ENCODE measurements at places on chromosomes 11 and 22. TPM values are rescaled to one million over a fixed set of nuclear protein-coding genes. Genes with fewer than 3 reads are reported as not detected.

- H3K4me1 ChIP-seq: no peaks in the 10 kb centered on the region
- H3K36me3 ChIP-seq: no peaks in the 10 kb centered on the region
- no peak overlapping the region for H3K4me3 ChIP-seq
- DNase-seq: no peak
- H3K27ac ChIP-seq: no peak overlapping the region
- H3K27me3 ChIP-seq: no peaks in the 10 kb centered on the region
Observed at GRCh38 chr22:23501708-23502107, 78.4 kb downstream of the IGLL1 start.

Gene SYCE3
- total RNA-seq: not detected

DNA sequence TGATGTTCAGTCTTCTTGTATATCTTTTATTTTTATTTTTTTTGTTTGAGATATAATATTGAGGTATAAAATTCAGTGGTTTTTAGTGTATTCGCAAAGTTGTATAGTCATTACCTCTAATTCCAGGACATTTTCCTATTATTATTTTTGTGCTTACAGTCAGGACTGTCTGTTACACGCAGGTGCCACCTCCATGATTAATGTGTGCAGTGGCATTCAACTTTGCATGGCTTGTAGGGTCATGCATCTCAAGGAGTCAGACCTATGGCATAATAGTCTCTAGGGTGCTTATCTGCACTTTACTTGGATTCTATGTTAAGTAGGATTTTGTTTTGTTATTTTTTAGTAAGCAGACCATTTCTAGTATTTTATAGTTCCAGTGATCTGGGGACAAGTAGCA, 1.0 kb downstream of the CTR9 start:
- H3K36me3 ChIP-seq: no peaks in the 10 kb centered on the region
- no peak overlapping the region for H3K27ac ChIP-seq
- H3K4me1 ChIP-seq: no peaks in the 10 kb centered on the region
- peak overlapping the region; percentile 85 for H3K4me3 ChIP-seq
- DNase-seq: no peak

GRCh38 chr11:119323532-119324033, 6.7 kb upstream of the MCAM start:
- no peak overlapping the region for H3K4me3 ChIP-seq
- no peaks in the 10 kb centered on the region for H3K4me1 ChIP-seq
- H3K36me3 ChIP-seq: no peaks in the 10 kb centered on the region
- H3K27ac ChIP-seq: no peak overlapping the region
- no peaks in the 10 kb centered on the region for H3K27me3 ChIP-seq

DNA sequence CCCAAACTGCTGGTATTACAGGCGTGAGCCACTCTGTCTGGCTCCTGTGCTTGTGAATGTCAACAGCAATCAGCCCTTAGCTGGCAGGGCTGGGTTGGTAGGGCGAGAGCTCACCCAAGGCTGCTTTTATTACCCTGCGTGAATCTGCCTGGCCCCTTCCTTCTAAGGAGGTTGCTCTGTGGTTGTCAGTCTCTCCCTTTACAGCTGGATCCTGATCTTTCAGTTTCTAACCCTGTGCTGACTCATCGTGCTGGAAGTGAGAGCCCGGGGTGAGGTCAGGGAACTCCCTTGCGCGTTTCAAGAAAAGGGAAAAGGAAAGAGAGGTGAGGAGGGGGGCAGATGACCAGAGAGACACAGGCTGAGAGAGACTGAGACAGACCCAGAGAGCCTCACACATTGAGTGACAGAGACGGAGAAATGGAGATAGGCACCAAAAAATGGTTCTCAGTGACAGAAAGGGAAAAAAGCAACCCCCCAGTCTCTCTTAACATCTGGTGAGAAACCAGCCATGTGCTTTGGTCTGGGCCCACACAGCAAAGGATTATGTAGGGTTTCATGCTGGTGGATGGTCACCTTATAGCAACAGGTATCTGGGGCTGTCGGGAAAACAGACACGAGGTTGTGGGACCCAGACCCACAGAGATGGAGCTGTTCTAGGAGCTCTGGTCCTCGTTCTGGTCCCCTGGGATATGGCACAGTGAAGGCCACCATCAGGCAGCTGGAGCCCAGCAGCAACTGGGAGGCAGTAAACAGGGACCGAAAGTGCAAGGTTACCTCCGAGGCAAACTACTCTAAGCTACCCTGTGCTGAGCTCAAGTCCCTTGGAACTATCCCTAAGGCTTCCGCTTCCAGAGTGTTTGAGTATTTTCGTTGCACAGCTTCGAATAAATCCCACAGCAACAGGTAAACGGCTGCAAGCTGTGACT, 2.5 kb downstream of the TCN2 start:
- peak; percentile 86 for DNase-seq
- peak overlapping the region; percentile 77 for H3K27ac ChIP-seq
- peaks cover 32% of the 10 kb centered on the region for H3K36me3 ChIP-seq
- H3K4me1 ChIP-seq: no peaks in the 10 kb centered on the region

Gene VWCE
- total RNA-seq: 1.2 TPM

GRCh38 chr11:107293677-107294344, 163.8 kb downstream of the CWF19L2 start:
- H3K4me1 ChIP-seq: no peaks in the 10 kb centered on the region
- no peaks in the 10 kb centered on the region for H3K36me3 ChIP-seq
- no peaks in the 10 kb centered on the region for H3K27me3 ChIP-seq
- DNase-seq: no peak
- H3K27ac ChIP-seq: no peak overlapping the region
- no peak overlapping the region for H3K4me3 ChIP-seq

DNA sequence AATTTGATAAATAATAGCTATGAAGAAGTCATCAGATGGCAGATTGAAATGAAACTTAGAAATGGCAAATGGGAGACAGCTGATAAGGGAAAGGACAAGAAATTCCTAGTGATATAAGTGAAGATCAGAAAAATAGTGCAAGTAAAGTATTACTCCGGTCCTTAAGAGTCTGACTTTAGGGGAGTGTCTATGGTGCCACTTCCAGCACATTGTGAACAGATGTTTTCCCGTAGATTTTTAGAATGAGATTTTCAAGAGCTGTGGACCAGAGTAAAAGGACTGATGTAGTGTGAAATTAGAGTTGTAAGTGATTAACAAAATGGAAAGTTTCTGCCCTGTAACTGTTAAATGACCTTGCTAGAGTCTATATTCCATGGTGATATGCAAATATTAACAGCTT, 974.8 kb upstream of the TENM4 start:
- no peaks in the 10 kb centered on the region for H3K4me1 ChIP-seq
- H3K36me3 ChIP-seq: no peaks in the 10 kb centered on the region
- H3K27ac ChIP-seq: no peak overlapping the region
- no peaks in the 10 kb centered on the region for H3K27me3 ChIP-seq

Gene SUN2
- 215 TPM for total RNA-seq

- H3K4me3 ChIP-seq: no peak overlapping the region
- H3K27me3 ChIP-seq: no peaks in the 10 kb centered on the region
- peaks cover 2% of the 10 kb centered on the region for H3K4me1 ChIP-seq
- peak overlapping the region; percentile 79 for H3K27ac ChIP-seq
- no peaks in the 10 kb centered on the region for H3K36me3 ChIP-seq
Observed at GRCh38 chr11:110077831-110078325, 15.3 kb upstream of the ZC3H12C start.

Gene PLAAT5
- total RNA-seq: not detected

DNA sequence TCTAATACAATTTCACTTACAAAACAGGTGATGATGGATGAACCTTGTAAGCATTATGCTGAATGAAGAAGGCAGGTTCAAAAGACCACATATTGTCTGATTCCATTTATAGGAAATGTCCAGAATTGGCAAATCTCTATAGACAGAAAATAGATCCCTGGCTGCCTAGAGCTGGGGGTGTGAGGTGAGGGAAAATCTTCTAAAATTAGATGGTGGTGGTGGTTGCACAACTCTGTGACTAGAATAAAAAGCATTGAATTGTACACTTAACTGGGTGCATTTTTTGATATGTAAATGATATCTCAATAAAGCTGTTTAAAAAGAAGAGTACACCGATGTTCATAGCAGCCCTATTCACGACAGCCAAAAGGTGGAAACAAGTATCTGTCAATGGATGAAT, 16.7 kb upstream of the CRY2 start:
- H3K27ac ChIP-seq: no peak overlapping the region
- no peak overlapping the region for H3K4me3 ChIP-seq
- H3K36me3 ChIP-seq: no peaks in the 10 kb centered on the region
- H3K27me3 ChIP-seq: no peaks in the 10 kb centered on the region
- H3K4me1 ChIP-seq: no peaks in the 10 kb centered on the region

Gene OR8J3
- total RNA-seq: not detected

GRCh38 chr11:20584093-20584774, 15.2 kb upstream of the SLC6A5 start:
- no peak for DNase-seq
- H3K4me3 ChIP-seq: no peak overlapping the region
- no peaks in the 10 kb centered on the region for H3K27me3 ChIP-seq
- H3K27ac ChIP-seq: no peak overlapping the region

Data from Peyer's patch (tissue), 4 donors.